ENCODE measurements at places on chromosomes 2 and 18. TPM values are rescaled to one million over a fixed set of nuclear protein-coding genes. Genes with fewer than 3 reads are reported as not detected.

GRCh38 chr18:59172664-59173249 is 33.1 kb downstream of the SEC11C start:
- no peak for DNase-seq

DNA sequence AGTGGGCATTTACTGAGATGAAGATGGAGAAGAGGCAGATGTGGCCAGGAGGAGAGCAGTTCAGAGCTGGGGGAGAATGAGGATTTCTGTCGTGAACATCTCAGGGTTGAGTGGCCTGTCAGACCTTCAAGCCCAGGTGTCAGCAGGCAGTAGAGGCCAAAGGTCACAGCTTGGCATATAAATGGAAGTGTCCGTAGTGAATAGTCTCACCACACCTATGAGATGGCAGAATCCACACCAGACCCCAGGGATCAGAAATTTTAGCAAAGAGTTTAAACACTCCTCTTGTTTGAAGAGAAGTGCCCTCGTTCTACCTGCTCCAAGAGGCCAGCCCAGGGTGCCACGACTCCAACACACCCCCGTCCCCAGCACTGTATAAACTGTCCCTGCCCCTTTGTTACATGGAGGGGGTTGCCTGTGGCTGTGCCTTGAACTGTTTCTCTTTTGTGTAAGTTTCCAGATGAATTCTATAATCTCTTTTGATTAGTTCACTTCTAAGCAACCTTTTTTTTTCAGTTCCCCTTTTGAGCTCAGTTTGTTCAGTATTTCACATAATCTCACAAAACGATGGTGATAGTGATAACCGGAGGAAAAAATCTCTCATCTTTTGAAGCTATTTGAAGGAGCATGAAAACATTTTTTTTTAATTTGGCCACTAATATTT is 69.0 kb upstream of the TTC39C start:
- DNase-seq = no peak

GRCh38 chr2:163703386-163703785 is 32.4 kb downstream of the FIGN start:
- no peak for DNase-seq

DNA sequence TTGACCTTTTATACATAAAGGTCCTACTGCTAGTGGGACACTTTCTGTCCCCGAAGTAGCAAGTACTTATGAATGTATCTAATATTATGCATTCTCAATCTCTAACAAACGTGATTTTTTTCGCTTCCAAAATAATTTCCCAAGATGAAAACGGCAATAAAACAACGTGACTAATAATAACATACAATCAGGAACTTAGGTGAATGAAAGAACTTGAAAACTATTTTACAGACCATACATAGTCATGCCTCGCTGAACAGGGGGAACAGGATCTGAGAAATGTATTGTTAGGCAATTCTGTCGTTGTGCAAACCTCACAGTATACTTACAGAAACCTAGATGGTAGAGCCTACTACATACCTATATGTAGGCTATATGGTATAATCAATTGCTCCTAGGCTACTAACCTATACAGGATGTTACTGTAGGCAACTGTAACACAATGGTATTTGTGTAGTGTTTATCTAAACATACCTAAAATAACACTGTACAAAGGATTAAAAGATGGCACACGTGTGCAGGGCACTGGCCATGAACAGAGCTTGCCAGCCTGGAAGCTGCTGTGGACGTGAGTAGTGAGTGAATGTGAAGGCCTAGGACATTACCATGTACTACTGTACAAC is 2.5 kb downstream of the RTN4 start:
- DNase-seq = peak; percentile 32

- DNase-seq = no peak
Measured at GRCh38 chr18:28814365-28814764, 637.4 kb upstream of the CDH2 start.

GRCh38 chr2:155692106-155692505 is 640.4 kb downstream of the NR4A2 start:
- DNase-seq = no peak

Gene CGREF1
- total RNA-seq = 5.2 TPM

Gene NDUFAF7
- 23.9 TPM for total RNA-seq

Gene TSPYL6
- total RNA-seq = not detected

Gene SLC25A52
- total RNA-seq = not detected

Gene GALM
- total RNA-seq = 47.0 TPM

Data from RPMI7951 (cell line).